Renal cortex interstitium (tissue), 15 donors: ENCODE measurements at places on chromosomes 1 and 21. TPM values are rescaled to one million over a fixed set of nuclear protein-coding genes. Genes with fewer than 3 reads are reported as not detected.

GRCh38 chr1:87249803-87250202 is 78.9 kb upstream of the LMO4 start:
- DNase-seq, result no peak

DNA sequence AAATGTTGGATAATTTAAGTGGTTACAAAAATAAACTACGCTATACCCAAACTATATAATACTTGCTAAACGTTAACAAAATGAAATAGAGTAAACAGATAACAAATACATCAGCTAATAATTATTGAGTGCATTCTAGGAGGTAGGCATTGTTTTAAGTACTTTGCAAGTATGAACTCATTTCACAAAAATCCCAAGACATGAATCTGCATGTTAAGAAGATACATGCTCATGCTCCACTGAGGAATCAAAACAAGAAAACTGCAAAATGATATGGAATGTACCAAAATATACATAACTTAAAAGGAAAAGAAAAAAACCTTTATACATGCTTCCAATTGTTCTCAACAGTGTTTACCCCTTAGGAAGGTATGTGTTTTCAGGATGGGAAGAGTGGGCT is 2.5 kb downstream of the FRRS1 start:
- no peak for DNase-seq

C4BPB gene
- 0.29 TPM for polyA plus RNA-seq

DNA sequence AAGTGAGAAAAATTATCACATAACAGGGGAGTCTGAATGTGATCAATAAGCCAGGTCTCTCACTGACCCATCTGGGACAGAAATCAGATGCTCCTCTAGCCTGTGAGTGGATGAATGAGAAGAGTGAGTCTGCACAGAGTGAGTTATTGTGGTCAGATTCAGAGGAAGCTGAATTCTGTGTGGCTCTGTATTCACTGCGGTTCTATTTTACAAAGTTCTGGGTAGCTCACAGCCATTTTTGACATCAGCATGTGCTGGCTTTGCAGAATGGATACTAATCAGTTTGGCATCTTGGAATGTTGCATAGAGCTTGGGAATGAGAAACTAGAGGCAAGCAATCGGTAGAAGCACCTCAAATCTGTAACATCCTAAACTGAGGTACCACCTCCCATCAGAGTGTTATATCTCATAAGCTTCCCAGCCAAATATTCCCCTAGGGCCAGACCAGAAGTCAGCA is 3.8 kb downstream of the COLGALT2 start:
- DNase-seq, result no peak

RCSD1 gene
- 13.2 TPM for polyA plus RNA-seq

SETDB1 gene
- 91.8 TPM for polyA plus RNA-seq

GRCh38 chr1:53535846-53536245 is 76.6 kb downstream of the DMRTB1 start:
- DNase-seq, result no peak

DNA sequence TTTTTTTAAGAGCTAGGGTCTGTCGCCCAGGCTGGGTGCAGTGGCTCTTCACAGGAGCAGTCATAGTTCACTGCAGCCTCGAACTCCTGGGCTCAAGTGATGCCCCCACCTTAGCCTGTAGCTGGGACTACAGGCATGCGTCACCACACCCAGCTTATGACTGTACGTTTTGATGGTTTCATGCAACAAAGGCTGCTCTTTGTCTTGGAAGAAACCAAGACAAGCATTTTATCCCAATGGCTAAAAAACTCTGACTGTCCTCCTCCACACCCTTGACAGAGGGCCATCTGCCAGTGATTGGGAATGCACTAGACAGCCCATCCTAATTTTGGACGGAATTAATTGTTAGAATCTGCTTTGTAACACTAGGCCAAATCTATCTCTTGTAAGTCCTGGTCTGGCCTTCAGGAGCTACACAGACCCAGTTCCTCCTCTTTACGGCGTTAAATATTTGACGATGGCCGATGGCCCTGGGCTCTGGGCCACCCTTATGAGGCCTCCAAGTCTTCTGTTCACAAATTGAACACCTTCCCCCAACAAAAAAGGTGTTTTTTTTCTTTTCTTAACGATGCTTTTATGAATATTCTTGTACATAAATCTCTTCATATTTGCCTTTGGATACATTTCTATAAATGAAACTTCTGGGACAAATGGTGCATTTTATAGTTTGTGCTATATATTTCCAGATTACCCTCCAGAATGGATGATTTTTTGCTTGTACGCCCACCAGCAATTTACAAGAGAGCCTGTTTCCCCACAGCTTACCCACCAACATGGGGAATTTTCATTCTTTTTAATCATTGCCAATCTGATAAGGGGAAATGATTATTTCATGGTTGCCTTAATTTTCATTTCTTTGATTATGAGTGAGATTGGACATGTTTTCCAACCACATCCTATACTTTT is 104.8 kb upstream of the SLC25A33 start:
- no peak for DNase-seq

GRCh38 chr1:205075642-205076155 is 8.6 kb downstream of the TMEM81 start:
- DNase-seq, result no peak

DNA sequence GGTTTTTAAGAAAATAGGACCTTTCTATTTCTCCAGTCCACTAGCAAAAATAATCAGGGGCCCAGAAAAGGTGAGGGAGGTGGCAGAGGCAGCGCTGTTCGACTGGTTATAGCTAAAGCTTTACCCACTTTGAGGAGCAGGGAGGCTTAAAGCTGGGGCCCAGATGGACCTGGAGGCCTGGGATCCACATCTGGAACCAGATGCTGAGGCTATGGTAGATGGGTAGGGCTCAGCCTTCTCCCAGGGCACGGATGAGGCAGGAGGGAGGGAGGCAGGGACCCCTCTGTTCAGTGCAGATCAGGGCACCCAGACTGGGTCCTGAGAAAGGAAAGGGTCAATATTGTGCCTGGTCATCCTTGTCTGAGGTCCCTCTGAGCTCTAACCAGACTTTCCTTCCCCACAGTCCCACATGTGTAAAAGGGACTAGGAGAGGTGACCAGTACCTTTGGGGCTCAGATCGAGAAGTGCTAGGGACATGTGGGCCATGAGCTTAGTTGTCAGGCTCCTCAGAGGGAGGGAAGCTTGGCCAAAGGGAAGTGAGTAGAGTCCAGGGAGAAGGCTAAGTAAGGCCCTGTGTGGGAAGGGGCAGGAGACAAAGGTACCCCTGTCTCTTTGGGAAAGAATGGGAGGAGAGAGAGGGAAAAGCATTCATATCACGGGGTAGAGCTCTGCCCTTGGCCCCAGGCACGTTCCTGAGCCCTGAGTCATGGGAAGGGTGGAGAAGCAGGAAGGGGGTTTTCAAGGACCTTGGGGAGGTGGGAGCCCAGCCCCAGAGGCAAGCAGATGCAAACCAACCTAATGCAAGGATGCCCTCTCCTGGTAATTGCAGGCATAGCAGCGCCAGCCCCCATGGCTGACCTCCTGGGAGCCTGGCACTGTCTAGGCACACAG is 15.4 kb downstream of the LMNA start:
- DNase-seq, result no peak

DNA sequence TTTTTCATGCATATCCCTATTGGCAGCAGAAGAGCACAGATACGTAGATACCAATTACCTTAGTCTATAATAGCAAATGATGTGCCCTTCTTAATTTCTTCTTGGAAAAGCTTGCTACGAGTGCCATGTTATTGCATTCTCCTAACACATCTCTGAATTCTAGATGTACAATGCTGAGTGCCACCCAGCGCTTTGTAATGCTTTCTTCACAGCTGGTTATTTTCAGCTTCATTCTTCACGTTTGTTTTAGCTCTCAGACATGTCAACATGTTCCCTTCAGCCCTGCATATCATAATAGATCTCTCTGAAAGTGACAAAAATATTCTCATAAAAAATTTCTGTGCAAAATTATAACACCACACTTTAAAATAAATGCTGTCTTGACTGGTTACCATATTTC is 981.2 kb downstream of the TTLL7 start:
- no peak for DNase-seq

GRCh38 chr1:1455366-1455884 is 5.9 kb downstream of the ATAD3C start:
- no peak for DNase-seq

ATAD3C gene
- polyA plus RNA-seq, result 5.5 TPM

- DNase-seq, result no peak
Observed at GRCh38 chr1:156499842-156500542, 583 bp downstream of the MEF2D start.

GRCh38 chr1:76121850-76122249 is 47.3 kb downstream of the ST6GALNAC3 start:
- no peak for DNase-seq

GBP1 gene
- polyA plus RNA-seq, result 14.8 TPM

DNA sequence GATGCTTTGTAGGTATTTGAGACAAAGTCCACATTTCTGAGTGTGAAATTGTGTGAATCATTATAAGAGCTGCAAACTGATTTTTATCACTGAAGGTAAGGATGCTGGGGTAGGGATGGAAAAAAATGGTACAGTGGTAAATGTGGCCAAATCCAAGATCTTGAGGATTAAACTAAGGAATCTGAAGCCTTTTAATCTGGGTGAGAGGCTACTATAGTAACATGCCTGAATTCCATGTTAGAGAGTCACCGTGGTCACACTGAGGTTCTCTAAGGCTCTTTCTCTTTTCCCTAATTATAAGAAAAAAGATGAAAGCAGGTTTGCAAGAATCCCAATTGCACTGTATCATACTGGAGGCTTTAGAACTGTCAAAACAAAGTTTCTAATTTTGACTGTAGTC is 17.6 kb downstream of the PTGER3 start:
- no peak for DNase-seq

DNA sequence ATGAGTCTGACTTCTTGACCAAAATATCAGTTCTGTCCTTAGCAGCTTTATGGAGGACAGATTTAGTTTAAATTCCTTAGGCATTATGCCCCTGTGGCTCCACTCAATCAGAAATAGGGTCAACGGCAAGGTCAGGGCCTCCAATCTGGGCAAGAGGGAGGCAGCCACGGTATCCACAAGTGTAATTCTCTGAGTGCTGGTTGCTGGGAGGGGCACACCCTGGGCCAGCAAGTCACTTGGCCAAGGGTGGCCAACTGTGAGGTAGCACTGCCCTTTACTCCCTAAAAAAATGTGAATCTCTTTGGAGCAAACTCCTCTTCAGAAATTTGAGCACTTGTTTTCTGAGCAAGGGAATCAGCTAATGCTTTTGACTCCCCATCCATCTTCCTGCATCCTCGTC is 12.8 kb downstream of the SPATA46 start:
- DNase-seq, result no peak

DNA sequence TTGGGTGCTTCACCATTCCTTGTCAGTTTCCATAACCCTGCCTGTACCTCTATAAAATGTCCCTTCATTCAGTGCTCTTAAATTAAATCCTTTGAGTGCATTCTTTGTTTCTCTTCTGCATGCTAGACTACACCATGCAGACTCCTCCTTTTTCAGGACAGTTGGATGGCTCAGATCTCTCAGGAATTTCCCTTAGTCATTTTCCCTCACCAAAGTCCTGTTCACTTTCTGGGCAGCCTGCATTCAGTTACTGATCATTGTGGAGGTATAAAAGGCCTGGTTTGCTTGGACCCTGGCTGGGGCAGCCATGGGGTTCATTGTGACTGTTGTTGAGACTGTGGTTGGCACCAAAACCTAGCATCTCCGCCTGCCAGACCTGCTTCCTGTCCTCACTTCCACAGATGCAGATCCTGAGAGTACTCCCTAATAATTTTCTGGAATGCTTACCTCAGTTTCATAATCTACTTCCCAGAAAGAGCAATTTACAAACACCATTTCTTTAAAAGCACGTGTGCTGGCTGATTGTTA is 88.4 kb downstream of the PDE4B start:
- DNase-seq, result no peak

- no peak for DNase-seq
Observed at GRCh38 chr1:180501865-180502360, 464 bp downstream of the ACBD6 start.

- DNase-seq, result no peak
Observed at GRCh38 chr1:155241841-155242264, 13.4 kb downstream of the ENTREP3 start.

DNA sequence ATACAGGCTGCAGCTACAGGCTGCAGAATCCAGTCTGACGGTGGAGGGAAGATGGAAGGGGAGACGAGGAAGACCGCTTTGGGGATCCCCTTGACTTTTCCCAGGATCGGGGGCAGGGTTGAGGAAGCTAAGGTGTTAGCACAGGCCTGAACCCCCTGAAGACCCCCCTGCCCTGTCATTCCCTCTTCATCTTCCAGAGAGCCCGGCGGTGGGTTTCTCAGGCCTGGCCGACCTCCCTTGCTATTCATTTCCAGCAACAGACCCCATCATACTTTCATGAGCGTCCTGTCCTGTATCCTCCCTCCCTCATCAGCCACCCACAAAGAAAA is 112.0 kb downstream of the PGBD5 start:
- no peak for DNase-seq

DNA sequence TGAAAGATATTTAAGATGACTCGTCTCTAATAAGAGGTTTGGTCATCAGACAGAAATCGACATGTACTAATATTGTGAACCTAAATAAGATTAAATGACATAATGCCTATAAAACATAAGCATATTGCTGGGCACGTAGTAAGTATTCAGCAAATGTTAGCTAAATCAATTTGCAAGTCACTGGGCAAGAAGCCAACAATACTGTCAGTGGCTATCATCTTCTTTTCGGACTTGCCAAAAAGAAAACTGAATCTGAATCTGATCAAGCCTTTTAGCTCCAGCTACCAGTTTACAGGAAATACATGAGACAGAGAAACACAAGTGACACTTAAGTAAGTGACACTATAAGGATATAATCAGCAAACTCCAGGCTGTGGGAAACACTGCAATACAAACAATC is 46.0 kb downstream of the RPL5 start:
- no peak for DNase-seq

DNA sequence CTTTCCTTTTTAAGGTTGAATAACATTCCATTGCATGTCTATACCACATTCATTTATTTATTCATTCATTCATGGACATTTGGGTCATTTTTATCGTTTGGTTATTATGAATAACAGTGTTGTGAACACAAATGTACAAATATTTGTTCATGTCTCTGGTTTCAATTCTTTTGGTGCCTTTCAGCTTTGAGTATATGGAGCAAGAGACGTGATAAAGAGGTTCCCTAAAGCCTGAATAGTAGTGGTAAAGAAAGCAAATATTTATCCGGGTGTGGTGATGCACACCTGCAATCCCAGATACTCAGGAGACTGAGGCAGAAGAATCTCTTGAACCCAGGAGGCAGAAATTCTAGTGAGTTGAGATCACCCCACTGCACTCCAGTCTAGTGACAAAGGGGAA is 5.3 kb upstream of the RLF start:
- no peak for DNase-seq

MARK1 gene
- 8.9 TPM for polyA plus RNA-seq

- DNase-seq, result no peak
Observed at GRCh38 chr1:23613191-23614031, 54.1 kb upstream of the ID3 start.

RPE65 gene
- polyA plus RNA-seq, result 0.11 TPM

- no peak for DNase-seq
Observed at GRCh38 chr1:25799352-25799934, 550 bp upstream of the SELENON start.

CLCA4 gene
- polyA plus RNA-seq, result not detected

DNA sequence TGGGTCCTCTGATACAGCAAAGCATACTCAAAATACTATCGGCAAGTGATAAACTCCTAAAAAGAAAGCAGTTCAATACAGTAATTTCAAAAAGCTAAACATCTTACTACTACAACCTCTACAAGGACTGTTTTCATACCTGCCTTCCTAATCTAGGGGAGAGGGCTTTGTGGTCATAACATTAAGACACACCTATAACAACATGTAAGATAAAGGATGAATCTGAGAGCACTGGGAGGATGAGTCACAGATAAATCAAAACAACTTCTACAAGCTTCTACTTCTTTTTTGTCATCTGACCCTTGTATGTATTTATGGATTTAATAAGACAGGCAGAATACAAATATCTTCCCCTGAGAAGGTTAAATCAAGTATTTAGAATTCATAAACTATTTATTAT is 40.0 kb downstream of the LTN1 start:
- DNase-seq, result no peak
